ENCODE measurements at places on chromosomes 1 and 21.

- DNase-seq: no peak
Measured at GRCh38 chr1:180586671-180587155, 27.9 kb downstream of the OVAAL start.

DNA sequence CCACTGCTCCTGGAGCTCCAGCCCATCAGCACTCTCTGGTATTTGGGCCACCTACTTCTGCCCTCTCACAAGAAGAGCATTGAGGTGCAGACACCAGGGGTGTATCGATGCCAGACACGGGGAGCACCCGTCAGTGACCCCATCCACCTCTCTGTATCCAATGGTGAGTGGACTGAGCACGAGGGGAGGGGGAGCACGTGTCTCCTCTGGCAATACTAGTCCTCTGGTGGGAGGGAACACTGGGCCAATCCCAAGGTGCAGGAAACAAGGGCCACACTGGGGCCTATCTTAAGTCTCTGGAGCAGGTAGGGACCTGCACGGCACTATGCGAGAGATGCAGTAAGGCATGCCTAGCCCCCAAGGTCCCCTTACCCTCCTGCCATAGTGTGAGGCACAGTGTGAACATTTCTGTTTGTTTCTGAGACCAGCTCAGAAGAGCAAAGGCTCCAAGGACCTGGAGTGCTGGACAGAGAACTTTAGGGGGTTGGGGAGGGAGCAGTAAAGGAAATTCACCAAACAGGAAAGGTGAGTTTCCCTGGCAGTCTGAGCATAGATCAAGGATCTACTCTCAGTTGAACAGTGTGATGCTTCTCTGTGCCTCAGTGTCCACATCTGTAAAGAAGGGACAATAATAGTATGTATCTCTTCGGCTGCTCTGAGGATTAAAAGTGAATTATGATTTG lies 2.3 kb downstream of the FCRLB start:
- DNase-seq: no peak

DNA sequence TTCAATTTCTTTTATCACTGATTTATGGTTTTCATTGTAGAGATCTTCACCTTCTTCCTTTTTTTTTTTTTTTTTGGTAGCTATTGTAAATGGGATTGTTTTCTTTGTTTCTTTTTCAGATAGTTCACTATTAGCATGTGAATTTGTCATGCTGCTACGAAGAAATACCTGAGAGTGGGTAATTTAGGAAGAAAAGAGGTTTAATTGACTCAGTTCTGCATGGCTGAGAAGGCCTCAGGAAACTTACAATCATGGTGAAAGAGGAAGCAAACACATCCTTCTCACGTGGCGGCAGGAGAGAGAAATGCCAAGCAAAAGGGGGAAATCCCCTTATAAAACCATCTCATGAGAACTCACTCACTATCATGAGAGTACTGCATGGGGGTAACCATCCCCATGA lies 66.4 kb downstream of the DAB1 start:
- DNase-seq: no peak

GRCh38 chr1:222224636-222225315 lies 323.1 kb downstream of the HHIPL2 start:
- DNase-seq: no peak

GRCh38 chr1:59149435-59149834 lies 147.5 kb upstream of the FGGY start:
- DNase-seq: no peak

All from stimulated activated CD4-positive, alpha-beta T cell treated with anti-CD3 and anti-CD28 coated beads, TNF-alpha, amount 100 ng/mL, for 1 hour (primary cell).